SJCRH30 (cell line): ENCODE measurements at places on chromosomes 2 and 18. TPM values are rescaled to one million over a fixed set of nuclear protein-coding genes. Genes with fewer than 3 reads are reported as not detected.

- peak overlapping the region; percentile 58 for H3K4me3 ChIP-seq
- DNase-seq: peak; percentile 5
- no peaks in the 10 kb centered on the region for H3K27me3 ChIP-seq
- no peak overlapping the region for H3K27ac ChIP-seq
Measured at GRCh38 chr2:27489118-27489497, 435 bp downstream of the IFT172 start.

DNA sequence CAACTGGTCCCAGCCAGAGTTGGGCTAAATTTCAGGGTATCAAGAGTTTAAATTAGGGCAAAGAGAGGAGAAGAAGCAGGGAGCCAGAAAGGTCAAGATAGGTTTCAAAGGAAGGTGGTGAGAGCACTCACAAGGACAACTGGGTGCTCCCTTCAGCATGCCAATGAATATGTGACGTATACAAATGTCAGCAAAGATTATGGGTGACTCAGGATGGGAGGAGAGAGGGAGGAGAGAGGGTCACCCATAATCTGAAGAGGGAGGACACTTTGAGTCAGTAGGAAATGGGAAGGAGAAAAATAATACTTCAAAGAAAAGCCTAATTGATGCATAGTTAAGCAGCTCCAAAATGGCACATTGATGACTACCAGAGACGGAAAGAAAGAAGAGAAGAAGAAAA is 53.1 kb upstream of the ABCA12 start:
- no peak overlapping the region for H3K27ac ChIP-seq
- DNase-seq: no peak
- H3K4me1 ChIP-seq: no peaks in the 10 kb centered on the region
- H3K27me3 ChIP-seq: no peaks in the 10 kb centered on the region

Gene ABCG5
- total RNA-seq: not detected in 2 replicates

GRCh38 chr2:13942111-13942510 is 690.4 kb upstream of the LRATD1 start:
- H3K27me3 ChIP-seq: no peaks in the 10 kb centered on the region
- H3K36me3 ChIP-seq: no peaks in the 10 kb centered on the region
- no peak overlapping the region for H3K27ac ChIP-seq
- no peak overlapping the region for H3K4me3 ChIP-seq

DNA sequence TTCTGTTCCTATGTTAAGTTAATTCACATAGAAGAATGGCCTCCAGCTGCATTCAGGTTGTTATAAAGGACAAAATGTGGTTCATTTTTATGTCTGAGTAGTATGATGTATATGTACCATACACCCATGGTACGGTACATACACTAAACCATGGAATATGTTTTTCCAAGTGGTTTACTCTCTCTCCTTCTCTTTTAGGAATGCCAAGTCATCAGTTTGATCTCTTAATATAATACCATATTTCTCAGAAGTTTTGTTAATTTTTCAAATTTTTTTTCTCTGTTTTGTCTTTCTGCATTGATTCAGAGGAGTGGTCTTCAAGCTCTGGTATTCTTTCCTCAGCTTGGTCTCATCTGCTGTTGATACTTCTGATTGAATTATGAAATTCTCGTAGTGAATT is 230.9 kb downstream of the DSEL start:
- no peak for DNase-seq
- H3K27ac ChIP-seq: no peak overlapping the region
- no peak overlapping the region for H3K4me3 ChIP-seq
- no peaks in the 10 kb centered on the region for H3K36me3 ChIP-seq
- H3K27me3 ChIP-seq: no peaks in the 10 kb centered on the region
- no peaks in the 10 kb centered on the region for H3K4me1 ChIP-seq

- no peak overlapping the region for H3K4me3 ChIP-seq
- H3K27ac ChIP-seq: no peak overlapping the region
- no peak for DNase-seq
- H3K36me3 ChIP-seq: no peaks in the 10 kb centered on the region
- H3K27me3 ChIP-seq: 0 out of 2 replicates have a peak, but pooled peaks cover 6% of the 10 kb centered on the region
Measured at GRCh38 chr2:219042157-219042556, 841 bp upstream of the CFAP65 start.

- H3K27me3 ChIP-seq: no peaks in the 10 kb centered on the region; the same call in 1 of the 2 replicates
- no peak overlapping the region for H3K27ac ChIP-seq
- DNase-seq: no peak
- H3K36me3 ChIP-seq: no peaks in the 10 kb centered on the region
Measured at GRCh38 chr2:83320053-83320452, 1139.0 kb downstream of the SUCLG1 start.

- no peaks in the 10 kb centered on the region for H3K36me3 ChIP-seq
- DNase-seq: no peak
- H3K27me3 ChIP-seq: no peaks in the 10 kb centered on the region
- no peak overlapping the region for H3K27ac ChIP-seq
Measured at GRCh38 chr18:57687970-57688369, 66.3 kb upstream of the NARS1 start.

Gene RIT2
- not detected in 2 replicates for total RNA-seq

Gene TRPM8
- total RNA-seq: 0.10 and 0.18 TPM in 2 replicates

DNA sequence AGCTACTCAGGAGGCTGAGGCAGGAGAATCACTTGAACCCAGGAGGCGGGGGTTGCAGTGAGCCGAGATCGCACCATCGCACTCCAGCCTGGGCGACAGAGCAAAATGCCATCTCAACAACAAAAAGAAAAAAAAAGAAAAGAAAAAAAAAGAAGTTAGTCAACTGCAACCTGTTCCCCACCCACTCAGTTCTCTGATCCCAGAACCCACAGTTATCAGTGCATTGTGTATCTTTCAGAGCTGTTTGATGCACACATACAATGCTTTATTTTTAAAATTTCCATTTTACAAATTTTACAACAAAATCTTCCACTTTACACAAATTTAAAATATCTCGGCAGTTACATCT is 14.0 kb downstream of the RNU2-63P start:
- H3K27ac ChIP-seq: no peak overlapping the region
- H3K36me3 ChIP-seq: no peaks in the 10 kb centered on the region
- H3K4me1 ChIP-seq: peaks cover 4% of the 10 kb centered on the region; the same call in 1 of the 2 replicates
- H3K4me3 ChIP-seq: no peak overlapping the region

Gene FBXO15
- 0.36 TPM in 1 of 2 replicates, not detected in the other for total RNA-seq

GRCh38 chr18:37341473-37342086 is 224.0 kb downstream of the CELF4 start:
- H3K4me1 ChIP-seq: no peaks in the 10 kb centered on the region
- H3K4me3 ChIP-seq: no peak overlapping the region
- no peak overlapping the region for H3K27ac ChIP-seq
- no peaks in the 10 kb centered on the region for H3K27me3 ChIP-seq

Gene EHD3
- not detected in 2 replicates for total RNA-seq

GRCh38 chr2:44053456-44053855 is 57.7 kb upstream of the LRPPRC start:
- peaks cover 7% of the 10 kb centered on the region; the same call in 1 of the 2 replicates for H3K4me1 ChIP-seq
- H3K27ac ChIP-seq: no peak overlapping the region
- no peaks in the 10 kb centered on the region for H3K36me3 ChIP-seq

- no peaks in the 10 kb centered on the region for H3K36me3 ChIP-seq
- no peak for DNase-seq
- H3K4me1 ChIP-seq: no peaks in the 10 kb centered on the region; the same call in 1 of the 2 replicates
- H3K27me3 ChIP-seq: no peaks in the 10 kb centered on the region
Measured at GRCh38 chr2:204279819-204280218, 265.5 kb upstream of the PARD3B start.

GRCh38 chr2:47026748-47027534 is 111.3 kb upstream of the MCFD2 start:
- no peaks in the 10 kb centered on the region for H3K27me3 ChIP-seq
- no peak overlapping the region for H3K4me3 ChIP-seq
- DNase-seq: no peak
